ENCODE measurements at places on chromosomes 11 and 22.

GRCh38 chr11:119712459-119713358 is 16.3 kb downstream of the NECTIN1 start:
- DNase-seq: no peak

DNA sequence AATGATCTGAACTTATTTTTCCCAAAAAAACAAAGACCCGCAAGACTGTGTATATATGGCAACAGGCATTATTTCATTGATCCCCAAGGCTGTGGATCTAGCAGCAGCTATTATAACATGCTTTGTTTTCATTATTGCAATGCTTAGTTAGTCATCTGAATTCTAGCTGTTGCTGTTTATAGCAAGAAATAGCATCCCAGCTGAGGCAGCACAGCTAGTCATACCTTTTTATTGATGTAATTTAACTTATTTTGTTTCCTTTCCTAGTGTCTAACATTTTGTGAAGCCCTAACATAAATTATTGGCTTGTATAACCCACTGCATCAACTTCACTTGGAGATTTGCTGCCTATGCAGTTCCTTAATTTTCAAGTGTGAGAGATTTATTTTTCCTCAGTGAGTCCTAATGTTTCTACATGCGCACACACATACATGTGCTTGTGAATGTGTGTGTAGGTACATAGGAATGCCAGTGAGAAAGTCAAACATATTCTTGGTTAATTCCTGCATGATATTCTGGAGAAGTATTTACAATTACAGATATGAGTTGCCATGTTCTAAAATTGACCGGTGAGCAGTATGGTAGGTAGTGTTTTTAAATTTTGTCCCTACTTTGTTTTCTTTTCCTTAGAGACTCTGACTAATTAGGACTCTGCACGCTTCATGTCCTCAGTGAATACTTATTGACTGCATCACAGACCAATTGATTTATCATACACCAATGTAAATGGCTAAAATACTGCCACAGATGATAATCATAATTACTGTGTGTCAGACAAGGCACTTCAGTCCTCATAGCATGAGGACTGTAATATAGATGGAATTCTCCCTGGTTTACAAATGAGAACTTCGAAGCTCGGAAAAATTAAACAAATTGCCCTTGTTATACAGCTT is 119.3 kb downstream of the WNT11 start:
- DNase-seq: no peak

- no peak for DNase-seq
Observed at GRCh38 chr11:132112846-132113245, 742.4 kb downstream of the NTM start.

DNA sequence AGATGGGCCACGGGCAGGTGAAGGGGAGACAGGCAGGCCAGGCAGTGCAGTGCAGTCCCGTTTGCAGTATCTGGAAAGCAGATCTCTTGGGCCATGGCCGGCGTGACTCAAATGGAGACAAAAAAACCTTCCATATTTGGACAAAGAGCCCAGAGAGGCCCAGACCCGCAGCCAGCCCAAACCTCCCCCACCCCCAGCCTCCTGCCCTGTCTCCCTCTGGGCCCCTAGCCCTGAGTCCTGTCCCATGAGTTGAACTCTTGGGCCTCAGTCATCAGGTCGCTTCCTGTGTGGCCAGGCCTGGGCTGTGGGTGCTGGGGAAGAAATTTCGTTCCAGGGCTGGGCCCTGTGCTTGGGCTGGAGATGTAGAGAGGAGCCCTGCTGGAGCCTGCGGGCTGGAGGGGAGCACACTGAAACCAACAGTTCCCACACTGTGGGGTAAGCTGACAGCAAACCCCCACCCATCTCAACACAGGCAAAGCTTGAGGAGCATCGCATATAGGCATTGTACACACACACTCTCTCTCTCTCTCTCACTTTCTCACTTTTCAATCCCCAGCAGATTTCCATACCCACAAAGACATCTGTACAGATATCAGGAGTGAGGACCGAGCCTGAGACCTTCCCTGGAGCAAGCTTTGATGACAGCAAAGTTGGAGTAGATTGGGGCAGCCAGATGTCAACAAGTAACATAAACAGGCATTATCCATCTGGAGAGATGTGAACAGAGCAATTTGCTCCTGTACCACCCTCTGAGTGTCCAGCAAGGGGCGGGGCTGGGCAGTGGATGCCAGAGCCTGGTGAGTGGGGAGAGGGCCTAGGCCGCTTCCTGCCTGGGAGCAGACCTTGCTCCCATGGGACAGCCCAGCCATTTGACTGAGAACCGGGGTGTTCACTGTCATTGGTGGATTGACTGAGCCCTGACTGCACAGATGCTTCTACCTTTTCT is 17.2 kb downstream of the ARHGEF17 start:
- DNase-seq: no peak

DNA sequence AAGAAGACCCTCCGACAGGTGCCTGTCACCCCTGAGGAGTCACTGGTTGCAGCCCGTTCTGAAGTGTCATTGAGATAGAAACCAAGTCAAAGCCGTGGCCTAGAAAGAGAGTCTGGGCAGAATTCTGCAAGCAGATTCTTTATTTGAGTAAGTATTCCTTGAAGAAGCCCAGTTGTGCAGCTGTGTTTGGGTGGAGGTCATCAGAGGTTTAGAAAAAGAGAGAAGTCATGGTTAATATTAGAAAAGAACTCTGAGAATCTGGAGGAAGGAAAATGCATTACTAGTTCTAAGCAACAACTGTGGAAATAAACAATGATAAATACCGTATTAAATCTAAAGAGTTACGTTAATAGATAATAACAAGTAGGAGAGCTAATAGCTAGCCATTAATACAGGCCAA is 118.8 kb upstream of the KIRREL3 start:
- DNase-seq: no peak

DNA sequence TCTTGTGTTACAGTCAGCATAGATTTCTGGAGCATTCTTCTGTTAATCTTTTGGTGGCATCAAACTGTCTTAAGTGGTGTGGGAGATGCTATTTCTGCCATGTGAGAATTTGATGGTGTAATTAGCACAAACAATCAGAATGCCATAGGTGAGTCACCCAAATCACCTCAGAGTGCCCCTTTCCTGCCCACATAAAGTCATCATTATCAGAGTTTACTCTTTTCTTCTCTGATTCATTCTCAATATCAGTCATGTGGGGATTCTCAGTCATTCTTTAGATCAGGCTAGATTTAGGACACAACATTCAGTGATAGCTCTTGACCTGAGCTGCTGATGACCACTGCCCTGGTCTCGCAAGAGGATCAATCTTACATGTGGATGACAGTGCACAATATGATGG is 23.7 kb upstream of the MS4A6A start:
- DNase-seq: no peak

GRCh38 chr11:63619967-63620366 is 5.7 kb upstream of the PLAAT3 start:
- no peak for DNase-seq

DNA sequence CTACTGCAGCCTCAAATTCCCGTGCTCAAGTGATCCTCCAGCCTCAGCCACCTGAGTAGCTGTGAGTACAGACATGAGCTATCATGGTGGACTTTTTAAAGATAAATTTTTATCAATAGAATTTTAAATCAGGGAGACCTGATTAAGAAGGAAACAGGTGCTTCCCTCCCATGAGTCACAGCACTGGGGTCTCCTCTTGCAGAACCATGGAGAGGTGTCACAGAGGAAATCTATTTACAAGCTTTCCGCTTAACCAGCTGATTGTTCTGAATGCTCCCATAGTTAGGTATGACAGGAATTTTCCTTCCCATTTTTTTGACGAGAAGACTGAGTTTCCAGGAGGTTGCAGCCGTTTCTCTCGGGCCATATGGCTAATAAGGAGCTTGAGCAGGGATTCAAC is 516.1 kb downstream of the MIAT start:
- no peak for DNase-seq

GRCh38 chr22:37661160-37661924 is 2.8 kb downstream of the PDXP start:
- no peak for DNase-seq

DNA sequence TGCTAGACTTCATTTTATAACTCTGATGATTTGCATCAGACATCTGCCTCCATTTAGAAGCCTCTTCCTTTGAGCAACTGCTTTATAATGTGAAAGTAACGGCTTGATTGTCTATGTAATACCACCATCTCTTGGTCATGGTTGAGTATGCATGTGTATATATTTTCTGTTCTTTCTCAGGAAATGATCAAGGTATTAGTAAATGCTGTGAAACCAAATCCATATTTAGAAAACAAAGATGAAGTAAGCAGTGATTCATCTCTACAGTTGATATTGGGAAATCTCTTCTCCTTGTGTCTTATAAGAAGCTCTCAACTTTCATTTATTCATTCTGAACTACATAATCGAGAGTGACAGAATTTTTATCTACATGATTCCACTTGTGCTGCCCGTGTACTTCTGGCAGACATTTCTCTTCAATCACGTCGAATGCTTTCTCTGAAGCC is 104.6 kb upstream of the ANO3 start:
- DNase-seq: no peak

GRCh38 chr11:33984682-33985389 is 66.7 kb upstream of the CAPRIN1 start:
- DNase-seq: no peak

- peak; percentile 24 for DNase-seq
Observed at GRCh38 chr22:43228330-43228729, 41.4 kb upstream of the TTLL12 start.

DNA sequence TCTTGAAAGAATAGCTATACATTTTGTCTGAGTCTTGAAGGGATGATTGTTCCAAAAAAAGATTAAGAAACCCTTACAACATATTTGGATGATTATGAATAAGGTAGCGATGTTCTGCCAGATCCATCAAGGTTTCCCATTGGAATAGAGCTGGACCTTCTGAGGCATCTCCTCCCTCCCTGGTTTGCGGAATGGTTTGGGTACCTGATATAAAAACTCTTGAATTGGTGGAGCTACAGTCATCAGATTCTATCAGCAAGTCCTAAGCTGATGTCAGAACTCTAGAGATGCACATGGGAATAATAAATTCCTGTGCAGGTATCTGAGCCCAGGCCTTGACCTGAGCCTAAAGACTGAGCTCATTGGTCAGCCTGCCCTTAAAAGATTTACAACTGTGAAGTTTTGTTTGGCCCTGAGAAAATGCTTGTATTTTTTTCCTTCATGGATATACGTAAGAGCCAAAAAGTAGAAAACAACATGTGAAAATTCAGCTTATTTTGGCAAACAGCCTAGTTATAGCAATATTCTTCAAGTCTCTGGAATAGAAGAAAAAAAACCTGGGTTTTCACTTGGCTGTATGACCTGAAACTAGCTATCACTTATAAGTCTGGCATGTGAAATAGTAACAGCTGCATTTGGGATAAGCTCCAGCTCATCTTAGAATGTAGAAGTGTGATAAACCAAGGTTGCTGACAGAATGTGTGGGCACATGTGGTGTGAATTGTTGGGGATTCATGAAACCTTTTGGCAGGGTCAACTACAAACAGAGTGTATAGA is 265.7 kb upstream of the CTSC start:
- DNase-seq: no peak

- no peak for DNase-seq
Observed at GRCh38 chr22:17368554-17369438, 464 bp upstream of the CECR2 start.

DNA sequence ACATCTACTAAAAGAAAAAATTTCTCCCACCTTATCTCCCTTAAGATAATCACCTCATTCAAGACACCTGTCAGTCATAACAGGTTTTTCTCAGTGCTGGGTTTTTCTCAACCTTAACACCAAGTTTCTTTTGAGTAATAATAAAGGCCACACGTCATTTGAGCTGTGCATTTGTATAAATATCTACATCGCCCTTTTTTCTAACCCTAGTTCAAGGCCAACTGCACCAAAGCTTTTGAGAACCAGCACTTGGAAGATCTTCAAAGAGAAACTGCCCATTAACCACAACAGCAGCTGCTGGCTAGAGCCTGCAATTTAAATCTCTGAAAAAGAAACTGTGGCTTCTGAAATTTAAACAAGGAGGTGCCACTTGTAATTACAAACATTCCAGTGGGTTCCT is 6.9 kb downstream of the CADM1 start:
- no peak for DNase-seq

GRCh38 chr22:32951807-32952153 is 106.4 kb downstream of the SYN3 start:
- DNase-seq: no peak

- DNase-seq: no peak
Observed at GRCh38 chr11:126514061-126514693, 158.7 kb downstream of the ST3GAL4 start.

DNA sequence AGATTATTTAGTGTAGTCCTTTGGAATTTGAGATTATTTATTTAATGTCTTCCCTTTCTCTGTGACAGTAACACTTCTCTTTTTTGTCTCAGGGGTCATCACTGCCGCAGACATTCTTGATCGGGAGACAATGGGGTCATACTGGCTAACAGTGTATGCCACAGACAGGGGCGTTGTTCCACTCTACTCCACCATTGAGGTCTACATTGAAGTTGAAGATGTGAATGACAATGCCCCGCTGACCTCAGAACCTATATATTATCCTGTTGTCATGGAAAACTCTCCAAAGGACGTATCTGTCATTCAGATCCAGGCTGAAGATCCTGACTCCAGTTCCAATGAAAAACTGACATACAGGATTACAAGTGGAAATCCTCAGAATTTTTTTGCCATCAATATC is 299.9 kb downstream of the FAT3 start:
- DNase-seq: no peak

- DNase-seq: no peak
Observed at GRCh38 chr22:26573026-26573662, 16.8 kb downstream of the TPST2 start.

DNA sequence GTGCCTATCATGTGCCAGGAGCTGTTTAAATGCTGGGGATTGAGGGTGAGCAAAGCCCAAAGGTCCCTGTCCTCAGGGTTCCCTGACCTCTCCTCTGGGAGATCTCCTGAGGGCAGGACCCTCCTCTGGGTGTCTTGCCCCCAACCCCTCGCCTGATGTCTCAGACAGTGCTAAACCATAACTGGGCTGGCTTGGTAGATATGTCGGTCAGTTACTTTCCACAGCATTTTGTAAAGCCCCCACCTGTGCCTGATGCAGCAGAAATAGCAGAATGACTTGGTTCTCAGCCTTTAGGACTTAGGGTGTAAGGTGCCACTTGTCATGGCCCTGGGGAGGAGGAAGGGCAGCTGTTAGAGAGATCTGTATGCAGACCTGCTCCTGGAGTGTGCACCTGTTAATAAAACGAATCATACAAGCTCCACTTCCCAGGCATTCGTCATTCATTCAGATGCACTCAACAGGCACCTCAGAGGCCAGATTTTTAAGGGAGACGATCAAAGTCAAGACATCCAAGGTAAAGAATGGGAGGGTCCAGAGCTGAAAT is 88.1 kb downstream of the TP53I11 start:
- no peak for DNase-seq

GRCh38 chr22:36921309-36922104 is 8.1 kb downstream of the CSF2RB start:
- no peak for DNase-seq

DNA sequence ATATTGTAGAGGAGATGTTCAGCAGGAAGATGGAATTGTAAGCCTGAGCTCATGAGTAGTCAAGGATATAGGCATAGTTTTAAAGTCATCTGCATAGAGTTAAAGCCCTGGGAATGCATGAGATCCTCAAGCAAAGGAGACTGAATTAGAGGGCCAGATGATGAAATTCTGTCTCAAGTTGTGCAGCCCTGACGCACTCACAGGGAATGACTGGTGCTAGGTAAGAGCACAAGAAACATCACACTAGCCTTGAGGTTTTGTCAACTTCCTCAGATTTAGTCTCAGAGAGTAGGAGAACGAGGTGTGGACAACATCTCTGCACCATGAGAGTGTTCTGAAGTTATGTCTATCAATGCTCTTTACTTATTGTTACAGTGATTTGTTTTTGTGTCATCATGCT is 5.8 kb downstream of the RAB38 start:
- no peak for DNase-seq

All from stimulated activated CD4-positive, alpha-beta T cell treated with anti-CD3 and anti-CD28 coated beads, Interleukin-2, amount 100 ng/mL, for 48 hours (primary cell).